ENCODE measurements at places on chromosomes 1 and 21. TPM values are rescaled to one million over a fixed set of nuclear protein-coding genes. Genes with fewer than 3 reads are reported as not detected.
A peak's percentile ranks its signal among the peaks of the same experiment; 100 is the strongest.

GRCh38 chr21:24903994-24904635, 703.2 kb downstream of the MRPL39 start:
- DNase-seq, result no peak

DNA sequence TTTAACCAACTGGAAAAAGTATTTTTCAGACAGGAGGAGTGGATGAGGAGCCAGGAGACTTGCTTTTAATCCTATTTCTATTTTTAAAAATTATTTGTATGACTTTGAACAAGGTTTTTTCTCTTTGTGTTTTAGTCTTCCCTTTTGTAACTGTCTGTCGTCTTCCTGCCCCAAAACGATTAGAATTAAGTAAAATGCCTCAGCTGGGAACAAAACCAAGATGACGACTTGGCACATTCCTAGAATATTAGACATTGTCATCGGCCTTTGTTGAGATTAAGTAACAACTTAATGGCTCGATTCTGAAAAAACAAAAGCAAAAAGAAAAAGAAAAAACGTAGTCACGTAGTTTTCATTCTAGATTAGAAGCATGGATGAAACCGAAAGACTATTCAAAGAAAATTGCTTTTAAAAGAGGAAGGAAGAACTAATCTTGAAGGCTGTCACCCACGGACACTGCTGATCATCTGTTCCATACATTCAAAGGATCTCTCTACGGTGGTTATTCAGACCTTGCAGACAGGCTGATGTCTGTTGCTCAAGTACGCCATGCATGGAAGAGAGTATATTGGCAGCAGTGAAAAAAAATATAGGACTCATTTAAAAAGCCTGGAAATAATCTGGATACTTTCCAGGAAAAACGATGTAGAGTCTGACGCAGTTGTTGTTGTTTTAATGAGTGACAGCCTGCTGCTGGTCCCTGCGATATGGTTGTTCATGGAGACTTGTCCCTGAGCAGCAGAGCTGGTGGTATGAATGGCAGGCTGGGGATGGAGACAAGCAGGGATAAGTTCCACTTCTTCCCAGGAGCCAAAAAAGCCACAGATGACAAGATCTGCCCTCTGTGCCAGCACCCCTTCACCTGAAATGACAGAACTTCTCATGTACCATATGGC, 16.8 kb downstream of the GNG4 start:
- DNase-seq, result peak; percentile 43

DNA sequence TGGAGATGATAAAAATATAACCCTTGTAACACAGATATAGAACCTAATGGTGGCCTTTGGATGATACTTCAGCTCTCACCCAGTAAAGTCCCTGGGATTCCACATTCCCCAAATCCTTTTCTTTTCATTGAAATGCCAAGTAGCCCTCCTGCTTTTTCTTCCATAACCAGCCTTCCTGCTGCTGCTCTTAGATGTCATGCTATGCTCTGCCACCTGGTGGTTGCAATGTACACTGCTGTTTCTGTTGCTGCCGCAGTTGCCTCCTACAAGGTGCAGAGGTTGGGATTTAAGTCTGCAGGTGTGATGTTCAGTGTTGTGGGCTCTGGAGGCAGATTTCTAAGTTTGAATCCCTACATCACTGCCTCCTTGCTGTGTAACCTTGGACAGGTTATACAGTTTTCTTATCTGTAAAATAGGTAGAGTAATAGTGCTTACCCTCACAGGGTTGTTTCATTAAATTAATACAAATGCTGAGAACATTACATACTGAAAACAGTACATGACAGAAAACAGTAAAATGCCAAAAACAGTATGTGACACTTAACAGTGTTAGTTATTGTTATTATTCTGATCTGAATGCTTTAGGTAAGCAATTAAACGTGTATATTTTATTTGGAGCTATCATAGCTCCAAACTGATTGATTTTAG, 64.3 kb downstream of the CAMSAP2 start:
- peak; percentile 86 for DNase-seq

GRCh38 chr1:119477710-119478109, 29.3 kb upstream of the HSD3B1 start:
- no peak for DNase-seq

DNA sequence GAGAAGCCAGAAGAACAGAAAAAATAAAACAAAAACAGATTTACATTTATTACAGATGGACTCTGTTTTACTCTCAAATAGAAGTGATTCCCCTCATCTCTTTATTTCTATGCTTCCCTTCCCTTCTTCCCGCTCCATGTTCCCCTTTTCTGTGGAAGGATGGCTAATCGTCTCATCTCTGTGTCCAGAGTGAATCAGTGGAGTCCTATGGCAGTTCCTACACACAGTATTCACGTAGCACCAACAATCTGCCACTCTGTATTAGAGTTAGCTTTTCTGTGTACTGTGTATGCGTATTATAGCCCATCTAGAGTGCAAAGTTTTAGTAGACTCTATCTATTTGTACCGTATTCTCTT, 6.8 kb upstream of the ERO1B start:
- DNase-seq, result no peak

DNA sequence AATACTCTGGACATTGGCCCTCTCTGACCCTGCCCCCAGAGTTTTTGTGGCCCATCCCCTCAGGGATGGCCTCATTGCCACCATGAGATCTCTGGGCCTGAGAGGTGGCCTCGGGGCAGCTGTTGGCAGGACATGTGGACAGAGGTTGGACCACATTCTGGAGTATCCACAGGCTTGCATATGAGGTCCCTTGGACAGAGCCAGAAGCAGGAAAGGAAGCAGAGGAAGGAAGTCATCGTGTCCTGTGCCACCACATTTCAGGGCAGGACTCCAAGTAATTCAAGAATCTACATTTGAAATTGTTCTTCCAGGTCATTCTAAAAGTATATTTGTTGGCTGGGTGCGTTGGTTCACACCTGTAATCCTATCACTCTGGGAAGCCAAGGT, 95.9 kb upstream of the PPP2R5A start:
- DNase-seq, result no peak

DNA sequence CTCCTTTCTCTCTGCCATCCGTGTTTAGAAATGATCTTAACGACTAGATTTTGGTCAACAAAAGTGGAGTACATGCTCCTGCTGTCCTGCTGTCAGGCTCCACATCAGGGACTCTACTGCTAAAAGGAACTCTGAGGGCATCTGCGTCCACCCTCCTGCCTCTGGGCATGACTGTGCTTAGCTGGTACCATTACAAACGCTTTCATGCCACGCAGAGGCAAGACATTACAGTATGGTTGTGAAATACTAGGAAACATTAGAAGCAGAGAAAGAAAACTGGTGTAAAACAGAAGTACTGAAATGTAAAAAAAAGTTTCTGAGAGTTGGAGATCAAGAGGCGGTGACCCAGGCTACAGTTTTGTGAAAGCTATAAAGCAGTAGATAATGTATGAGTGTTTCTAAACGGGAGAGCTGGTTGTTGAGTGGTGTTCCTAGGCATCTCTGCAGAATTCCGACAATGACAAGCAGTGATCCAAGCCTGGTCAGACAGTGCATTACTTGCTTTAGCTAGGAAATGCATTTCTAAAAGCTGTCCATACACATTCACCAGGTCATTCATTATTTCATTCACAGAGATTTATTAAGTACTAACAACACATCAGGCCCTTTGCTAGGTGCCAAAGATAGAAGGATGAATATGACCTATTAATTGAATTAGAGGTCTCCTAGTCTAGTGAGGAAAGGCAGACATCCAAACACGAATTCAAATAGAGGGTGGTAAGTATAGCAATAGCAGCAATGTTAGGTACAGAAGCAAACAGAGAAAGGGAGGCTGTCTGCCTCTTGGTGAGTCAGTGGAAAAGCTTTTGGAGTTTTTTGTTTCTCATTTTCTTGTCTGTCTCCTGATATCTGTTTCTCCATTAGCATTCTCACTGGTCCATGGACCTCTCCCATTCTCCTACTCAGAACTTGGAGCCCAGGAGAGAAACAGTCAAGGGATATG, 401.9 kb downstream of the LMO4 start:
- DNase-seq, result no peak

DNA sequence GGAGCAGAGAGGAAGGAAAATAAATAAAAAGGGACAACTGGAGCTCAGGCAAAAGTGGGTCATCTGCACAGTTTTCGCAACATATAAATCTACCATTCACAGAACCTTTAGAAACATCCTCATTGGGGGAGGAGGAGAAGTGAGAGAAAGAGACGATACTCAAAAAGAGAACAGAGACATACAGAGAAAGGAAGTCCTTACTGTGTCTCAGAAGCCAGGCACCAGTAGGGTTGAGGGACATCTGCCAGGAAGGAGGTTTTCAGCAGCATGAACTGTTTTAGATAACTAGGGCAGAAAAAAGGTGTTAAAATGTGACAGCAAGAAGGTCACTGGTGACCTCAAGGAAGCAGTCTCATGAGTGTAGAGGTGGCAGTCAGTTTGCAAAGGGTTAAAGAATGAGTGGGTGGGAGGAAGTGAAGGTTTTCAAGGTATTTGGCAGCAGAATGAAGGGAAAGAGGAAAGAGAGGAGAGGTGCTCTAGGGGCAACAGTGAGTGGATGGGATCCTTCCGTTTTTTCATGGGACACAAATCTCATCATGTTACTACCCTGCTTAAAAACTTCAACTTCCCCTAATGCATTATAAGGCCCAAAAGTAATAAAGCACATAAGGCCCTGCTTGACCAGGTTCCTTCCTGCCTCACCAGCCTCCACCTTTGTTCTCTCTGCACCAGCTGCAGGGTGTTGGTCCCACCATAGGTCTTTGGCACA, 9.5 kb downstream of the JAK1 start:
- no peak for DNase-seq

GRCh38 chr1:236480758-236481436, 42.9 kb upstream of the LGALS8 start:
- no peak for DNase-seq

- no peak for DNase-seq
Measured at GRCh38 chr1:224069138-224069537, 44.8 kb upstream of the FBXO28 start.

- no peak for DNase-seq
Measured at GRCh38 chr1:234768171-234768568, 158.2 kb upstream of the IRF2BP2 start.

GRCh38 chr1:176557543-176558258, 94.7 kb downstream of the PAPPA2 start:
- DNase-seq, result no peak

DNA sequence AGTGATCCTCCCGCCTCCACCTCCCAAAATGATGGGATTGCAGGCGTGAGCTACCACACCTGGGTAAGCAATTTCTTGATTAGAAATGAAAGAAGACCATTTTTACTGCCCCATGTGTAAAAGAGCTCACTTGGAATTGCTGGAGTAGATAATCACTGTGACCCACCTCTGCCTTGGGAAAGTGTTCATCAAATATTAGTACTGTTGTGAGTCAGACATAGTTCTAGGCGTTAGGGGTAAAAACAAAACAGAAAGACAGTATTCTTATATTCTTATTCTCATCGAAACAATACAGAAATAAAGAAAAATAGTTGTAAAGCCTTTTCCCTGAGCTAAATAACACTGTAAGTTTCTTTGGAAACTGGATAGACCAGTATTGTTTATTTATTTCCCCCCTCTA, 36.2 kb downstream of the CELF3 start:
- peak; percentile 43 for DNase-seq

DNA sequence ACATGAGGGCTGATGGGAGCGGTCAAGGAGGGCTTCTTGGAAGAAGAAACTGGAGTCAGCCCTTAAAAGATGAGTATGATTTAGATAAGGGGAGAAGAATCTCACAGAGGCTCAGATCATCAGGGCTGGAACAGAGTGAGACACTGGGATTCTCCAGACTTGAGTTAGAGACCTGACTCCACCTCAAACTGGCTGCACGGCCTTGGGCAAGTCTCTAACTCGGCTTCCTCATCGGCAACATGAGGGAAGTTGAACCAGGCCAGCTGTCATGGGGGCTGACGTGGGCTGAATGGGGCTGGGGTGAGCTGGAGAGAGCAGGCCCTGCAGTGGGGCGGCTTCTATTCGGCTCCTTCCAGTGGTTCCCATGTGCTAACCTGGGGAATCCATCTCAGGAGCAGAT, 2.5 kb downstream of the C1QC start:
- no peak for DNase-seq

DNA sequence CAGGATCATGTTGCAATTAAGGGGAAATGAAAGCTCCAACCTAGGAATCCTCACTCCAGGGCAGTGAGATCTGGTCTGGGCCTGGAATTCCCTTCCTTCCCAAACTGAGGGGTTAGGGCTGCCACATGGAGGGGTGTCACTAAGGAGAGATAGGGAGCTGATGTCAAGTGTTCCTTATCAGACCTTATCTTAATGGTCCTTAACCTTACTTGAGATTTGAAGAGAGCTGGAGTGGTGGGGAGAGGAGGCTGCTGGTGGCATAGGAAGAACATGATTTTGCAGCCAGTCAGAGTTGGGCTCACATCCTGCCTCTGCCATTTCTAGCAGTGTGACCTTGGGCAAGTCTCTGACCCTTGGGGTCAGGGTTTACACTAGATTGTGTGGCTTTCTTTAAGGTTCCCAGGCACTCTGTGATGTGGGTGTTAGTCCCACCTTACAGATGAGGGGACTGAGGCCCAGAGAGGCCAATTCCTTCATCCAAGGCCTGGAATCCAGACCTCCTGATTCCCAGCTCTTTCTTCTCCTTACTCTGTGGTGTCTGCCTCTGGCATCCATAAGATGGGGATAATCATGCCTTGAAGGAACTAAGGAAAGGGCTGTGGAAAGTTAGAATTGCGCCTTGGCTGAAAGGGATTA, 56.3 kb upstream of the SYNC start:
- no peak for DNase-seq

GRCh38 chr1:28162151-28162550, 14.3 kb downstream of the PTAFR start:
- DNase-seq, result no peak

- DNase-seq, result no peak
Measured at GRCh38 chr1:3049905-3050304, 19.1 kb upstream of the PRDM16 start.

GRCh38 chr1:233673947-233674431, 60.1 kb downstream of the KCNK1 start:
- no peak for DNase-seq

DNA sequence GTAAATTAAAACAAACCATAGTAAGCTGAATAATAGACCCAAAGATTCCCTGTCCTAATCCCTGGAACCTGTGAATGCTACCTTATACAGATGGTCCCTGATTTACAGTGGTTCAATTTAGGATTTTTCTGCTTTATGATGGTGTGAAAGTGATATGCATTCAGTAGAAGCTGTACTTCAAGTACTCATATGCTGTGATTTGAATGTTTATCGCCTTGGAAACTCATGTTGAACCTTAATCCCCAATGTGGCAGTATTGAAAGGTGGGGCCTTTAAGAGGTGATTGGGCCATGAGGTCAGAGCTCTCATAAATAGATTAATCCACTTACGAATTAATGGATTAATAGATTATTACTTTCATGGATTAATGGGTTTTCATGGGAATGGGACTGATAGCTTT, 10.6 kb upstream of the RRP15 start:
- DNase-seq, result no peak

GRCh38 chr1:58047265-58047858, 499.2 kb downstream of the OMA1 start:
- peak; percentile 51 for DNase-seq

- DNase-seq, result no peak
Measured at GRCh38 chr1:233598891-233599541, 14.9 kb upstream of the KCNK1 start.

CLCA2 gene
- total RNA-seq, result not detected

GBP7 gene
- total RNA-seq, result not detected

OR2W3 gene
- not detected for total RNA-seq

SCYL3 gene
- total RNA-seq, result 4.4 TPM

GORAB gene
- 4.6 TPM for total RNA-seq

RAB25 gene
- not detected for total RNA-seq

TEDDM1 gene
- total RNA-seq, result not detected

SEMA4A gene
- 0.20 TPM for total RNA-seq
